ENCODE measurements at places on chromosomes 7 and 10. TPM values are rescaled to one million over a fixed set of nuclear protein-coding genes. Genes with fewer than 3 reads are reported as not detected.

- DNase-seq, result no peak
Measured at GRCh38 chr10:76179806-76180205, 748.4 kb downstream of the LRMDA start.

- no peak for DNase-seq
Measured at GRCh38 chr10:20363684-20364083, 533.4 kb downstream of the NEBL start.

- no peak for DNase-seq
Measured at GRCh38 chr10:62632071-62632809, 172.3 kb upstream of the ADO start.

- no peak for DNase-seq
Measured at GRCh38 chr10:30550967-30551815, 78.4 kb downstream of the LYZL2 start.

DNA sequence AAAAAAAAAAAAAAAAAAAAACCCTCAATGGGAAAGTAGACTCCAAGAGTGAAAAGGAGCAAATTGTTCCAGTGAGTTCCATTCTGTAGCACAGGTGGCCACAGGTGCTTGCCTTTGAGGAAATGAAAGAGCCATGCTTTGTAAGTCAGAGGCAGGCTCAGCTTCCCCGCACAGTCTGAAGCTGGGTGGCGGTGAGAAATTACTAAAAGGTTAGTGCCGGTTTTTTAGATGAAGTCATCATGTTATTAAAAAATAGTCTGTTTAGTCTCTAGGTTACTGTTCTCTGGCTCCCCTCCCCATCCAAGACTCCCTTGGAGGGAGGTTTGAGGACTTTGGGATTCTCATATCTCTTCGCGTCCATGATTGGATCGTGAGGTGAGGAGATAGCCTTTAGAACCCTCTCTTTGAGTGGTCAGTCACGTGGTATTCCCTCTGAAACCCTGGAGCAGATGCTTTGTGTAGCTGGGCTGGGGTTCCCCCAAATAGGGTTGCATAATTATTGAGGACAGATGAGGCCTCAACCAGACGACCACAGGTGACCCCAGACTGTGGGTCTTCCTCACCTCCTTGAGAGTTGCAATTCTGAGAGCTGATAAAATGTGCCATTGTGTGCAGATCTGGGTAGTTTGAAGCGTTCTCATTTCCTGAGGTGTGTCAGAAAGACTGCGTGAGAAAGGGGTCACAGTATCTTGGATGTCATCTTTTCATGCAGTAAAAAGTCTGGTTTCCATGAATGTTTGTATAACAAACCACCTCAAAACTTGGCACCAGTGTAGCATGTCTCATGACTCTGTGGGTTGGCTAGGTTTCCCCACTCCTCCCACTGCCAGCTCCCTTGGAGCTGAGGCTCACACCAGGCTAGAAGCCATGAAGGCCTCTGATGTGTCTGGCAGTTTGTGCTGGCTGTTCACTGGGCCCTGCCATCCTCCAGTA, 27.1 kb downstream of the OGDH start:
- DNase-seq, result peak; percentile 72

DNA sequence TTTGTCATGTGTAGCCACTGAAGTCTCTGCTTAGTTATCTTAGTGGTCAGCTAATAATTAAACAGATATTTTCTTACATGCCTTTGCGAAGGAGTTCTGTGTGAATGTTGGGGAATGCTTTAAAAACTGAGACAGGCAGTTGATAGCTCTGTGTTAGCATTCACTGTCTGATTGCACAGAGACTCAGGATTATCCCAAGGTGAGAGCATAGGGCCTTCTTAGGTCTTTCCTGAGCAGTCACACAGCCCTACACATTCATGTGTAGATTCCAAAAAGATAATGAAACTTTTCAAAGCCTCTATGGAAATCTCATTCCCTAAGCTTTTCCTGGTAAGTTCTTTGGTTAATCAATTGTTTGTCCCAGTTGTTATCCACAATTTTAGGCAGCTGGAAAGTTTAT, 67.7 kb downstream of the CASD1 start:
- DNase-seq, result no peak

DNA sequence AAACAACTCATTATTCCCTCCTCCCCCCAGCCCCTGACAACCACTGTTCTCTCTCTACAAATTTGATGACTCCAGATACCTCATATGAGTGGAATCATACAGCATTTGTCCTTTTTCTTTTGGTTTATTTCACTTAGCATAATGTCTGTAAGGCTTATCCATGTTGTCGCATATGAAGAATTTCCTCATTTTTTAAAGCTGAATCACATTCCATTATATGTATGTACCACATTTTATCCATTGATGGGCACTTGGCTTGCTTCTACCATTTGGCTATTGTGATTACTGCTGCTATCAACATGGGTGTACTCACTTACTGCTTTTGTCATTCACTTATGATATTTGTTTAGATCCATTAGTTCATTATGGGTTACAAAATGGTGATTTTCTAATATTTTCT, 112.8 kb downstream of the BUB3 start:
- DNase-seq, result no peak

DNA sequence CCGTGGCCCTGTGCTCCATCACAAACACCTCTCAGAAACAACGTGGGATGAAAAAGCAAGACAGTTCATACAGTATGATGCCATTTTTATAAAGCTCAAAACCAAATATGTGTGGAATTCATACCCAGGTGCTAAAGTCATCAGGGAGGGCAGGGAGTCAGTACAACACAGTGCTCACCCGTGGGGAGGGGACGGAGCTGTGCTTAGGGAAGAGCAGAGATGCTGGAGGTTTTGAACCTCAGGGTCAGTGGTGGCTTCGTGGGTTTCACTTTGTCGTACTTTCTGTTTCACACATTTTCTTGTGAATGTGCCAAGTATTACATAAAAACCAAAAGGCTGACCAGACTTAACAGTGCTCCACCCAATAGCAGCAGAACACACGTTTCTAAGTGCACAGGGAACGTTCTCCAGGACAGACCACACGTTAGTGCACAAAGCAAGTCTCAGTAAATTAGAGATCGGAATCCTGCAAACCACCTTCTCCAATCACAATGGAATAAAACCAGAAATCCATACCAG, 21.2 kb downstream of the ZMIZ2 start:
- no peak for DNase-seq

DNA sequence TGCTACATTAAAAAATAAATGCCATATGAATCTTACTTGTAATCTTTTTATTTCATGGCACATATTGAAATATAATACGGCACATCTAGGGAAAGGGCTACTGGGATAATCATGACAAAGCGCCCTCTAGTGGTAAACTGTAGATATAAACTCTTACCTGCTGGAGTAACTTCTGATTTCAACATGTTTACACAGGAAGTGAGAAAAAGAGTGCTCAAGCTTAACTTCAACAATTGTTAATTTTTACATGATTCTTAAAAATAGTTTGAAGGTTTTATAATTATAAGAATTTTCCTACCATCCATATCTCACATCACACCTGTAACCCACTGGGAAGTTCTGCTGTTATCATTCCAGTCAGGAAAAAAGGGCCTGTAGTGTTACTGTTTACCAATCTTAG, 2.0 kb upstream of the HEPACAM2 start:
- no peak for DNase-seq

- DNase-seq, result peak; percentile 44
Measured at GRCh38 chr10:48506147-48506917, 98.5 kb downstream of the ARHGAP22 start.

GRCh38 chr7:17105701-17106100, 192.8 kb upstream of the AHR start:
- no peak for DNase-seq

GRCh38 chr7:151240942-151241754, 7.3 kb downstream of the SMARCD3 start:
- no peak for DNase-seq

DNA sequence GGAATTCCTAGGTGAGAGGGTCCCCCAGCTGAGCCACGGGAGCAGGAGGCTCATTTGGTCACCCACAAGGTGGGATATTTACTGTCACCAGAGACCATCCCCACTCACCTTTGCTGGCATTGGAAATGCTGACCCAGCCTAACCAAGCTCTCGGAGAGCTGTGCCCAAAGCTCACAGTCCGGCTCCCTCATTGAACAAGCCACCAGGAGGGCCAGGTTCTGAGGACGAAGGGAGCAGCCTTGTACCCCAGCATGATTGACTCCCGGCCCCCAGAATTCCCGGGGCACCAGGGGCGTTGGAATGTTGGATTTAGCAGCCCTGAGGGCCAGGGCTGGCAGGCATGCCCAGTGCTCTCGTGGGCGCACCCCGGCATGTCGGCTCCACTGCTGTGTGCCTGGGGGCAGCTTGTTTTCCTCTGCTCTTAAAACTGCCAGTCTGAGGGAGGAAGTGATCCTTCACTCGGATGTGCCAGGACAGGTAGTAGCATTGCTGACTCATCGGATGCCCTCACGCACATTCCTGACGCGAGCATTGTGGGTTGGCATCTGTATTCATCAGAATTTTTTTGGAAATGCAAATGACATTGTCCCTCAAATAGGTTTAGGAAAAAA, 23.3 kb downstream of the CLIP2 start:
- no peak for DNase-seq

DNA sequence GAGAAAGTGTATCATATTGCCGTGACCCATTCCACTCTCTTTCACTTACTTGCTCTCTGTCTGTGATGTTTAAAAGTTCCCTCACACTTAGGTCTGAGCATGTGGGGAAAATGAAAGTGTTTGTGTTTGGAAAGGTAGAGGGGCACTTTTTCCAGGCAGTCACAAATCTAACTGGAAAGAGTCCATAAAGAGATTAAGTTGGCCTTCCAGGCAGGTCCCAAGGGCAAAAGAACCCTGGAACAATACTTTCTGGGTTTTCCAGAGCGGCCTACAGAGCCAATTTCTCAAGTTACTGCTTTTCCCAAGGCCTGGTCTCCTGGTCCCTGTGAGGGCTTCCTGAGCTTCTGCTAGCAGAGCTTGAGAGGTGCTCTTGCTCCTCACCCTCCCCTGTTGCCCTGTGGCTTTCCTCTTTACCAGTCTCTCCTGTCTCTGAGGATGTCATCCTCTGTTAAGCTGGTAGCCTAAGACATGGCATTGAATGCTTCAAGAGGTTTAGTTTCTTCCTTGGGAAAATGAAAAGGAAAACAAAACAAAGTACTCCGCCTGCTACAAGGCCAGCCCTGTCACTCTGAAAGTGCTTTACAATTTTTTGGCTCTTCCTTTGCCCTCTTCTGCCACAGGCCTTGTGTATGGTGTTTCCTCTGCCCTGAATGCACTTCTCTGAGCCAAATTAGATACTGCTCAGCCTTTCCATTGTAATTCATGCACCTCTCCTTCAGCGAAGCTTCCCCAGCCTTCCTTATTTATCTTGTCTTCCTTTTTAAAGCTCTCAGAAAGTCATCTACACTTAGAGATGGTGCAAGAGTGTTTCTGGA, 20.1 kb downstream of the TES start:
- no peak for DNase-seq

- no peak for DNase-seq
Measured at GRCh38 chr7:43363035-43363791, 219.7 kb upstream of the STK17A start.

DNA sequence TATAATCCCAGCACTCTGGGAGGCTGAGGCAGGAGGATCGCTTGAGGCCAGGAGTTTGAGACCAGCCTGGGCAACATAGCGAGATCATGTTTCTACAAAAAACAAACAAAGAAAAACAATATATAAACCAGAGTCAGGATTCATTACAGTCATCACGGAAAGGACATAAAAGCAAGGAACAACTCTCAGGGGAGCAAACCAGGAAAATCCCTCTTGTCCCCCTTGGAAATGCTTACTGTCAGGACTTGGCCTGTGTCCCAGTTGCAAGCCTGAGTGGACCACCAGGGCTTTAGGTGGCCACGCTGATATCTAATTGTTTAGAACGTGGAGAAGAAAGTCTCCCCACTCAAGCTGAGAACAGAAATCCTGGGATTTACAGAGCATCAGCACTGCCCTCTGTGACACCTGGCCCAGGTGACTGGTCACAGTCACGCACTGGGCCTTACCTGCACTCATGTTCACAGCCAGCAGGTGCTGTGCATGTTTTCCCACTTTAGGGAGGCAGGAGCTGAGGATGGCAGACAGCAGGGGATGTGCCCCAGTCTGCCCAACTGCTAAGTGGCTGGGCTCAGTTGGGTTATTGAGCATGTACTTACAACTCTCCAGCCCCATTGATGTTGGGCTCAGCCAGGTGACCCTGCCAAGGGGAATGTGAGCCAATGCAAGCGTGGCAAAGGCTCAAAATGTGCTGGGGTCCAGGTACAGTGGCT, 60.9 kb downstream of the TMEM130 start:
- DNase-seq, result no peak

DNA sequence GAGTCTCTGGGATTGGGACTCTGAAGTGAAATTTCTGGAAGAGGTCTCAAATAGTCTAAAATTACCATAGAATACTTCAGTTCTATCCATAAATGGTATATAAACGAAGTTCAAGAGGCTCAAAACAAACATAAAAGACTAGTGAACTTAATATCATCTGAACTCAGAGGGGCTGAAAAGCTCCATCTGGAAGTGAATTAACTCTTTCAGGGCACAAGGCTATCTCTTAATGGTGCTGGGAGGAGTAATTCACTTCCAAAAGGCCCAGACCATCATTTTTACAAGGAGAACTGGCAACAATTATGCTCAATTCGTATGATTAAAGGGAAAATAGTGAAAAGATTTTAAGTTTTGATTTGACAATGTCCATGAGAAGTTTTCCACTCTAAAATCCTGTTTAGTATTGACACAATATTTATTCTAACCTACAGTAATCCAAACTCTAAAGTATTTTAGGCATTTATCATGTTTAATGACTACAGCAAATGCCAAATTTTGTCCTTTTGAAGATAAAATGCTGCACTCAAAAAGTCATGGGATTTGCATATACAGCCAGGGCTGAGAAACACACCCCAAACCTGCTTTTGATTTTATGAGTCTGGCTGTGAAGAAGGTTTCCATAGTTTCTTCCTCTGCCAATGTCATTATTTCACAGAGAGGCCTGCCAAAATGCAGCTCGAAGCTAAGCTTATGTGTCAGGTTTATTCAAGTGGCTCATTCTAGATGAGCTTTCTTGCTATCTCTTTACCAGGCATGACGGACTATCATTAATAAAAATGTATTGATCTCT, 143.9 kb downstream of the HIBADH start:
- no peak for DNase-seq

The COBL gene
- total RNA-seq, result 38.3 TPM

The TMEM273 gene
- 1.9 TPM for total RNA-seq

The DNAH11 gene
- total RNA-seq, result 1.7 TPM

The SH2D4B gene
- not detected for total RNA-seq

The NME8 gene
- total RNA-seq, result not detected

The CYP26C1 gene
- 0.08 TPM for total RNA-seq

The GARIN1A gene
- total RNA-seq, result 0.38 TPM

The PLEKHS1 gene
- total RNA-seq, result not detected

The AKR1D1 gene
- total RNA-seq, result 206 TPM

The HSPA12A gene
- total RNA-seq, result 2.7 TPM

The HABP2 gene
- total RNA-seq, result 289 TPM

The PLAC9 gene
- total RNA-seq, result 2.2 TPM

The CREB5 gene
- total RNA-seq, result 0.53 TPM

The CTAGE8 gene
- 1.4 TPM for total RNA-seq
